ENCODE measurements at places on chromosomes 2 and 18.
A peak's percentile ranks its signal among the peaks of the same experiment; 100 is the strongest.

- no peak for DNase-seq
These were observed 156.1 kb upstream of the PIEZO2 start for GRCh38 chr18:11305507-11305906.

DNA sequence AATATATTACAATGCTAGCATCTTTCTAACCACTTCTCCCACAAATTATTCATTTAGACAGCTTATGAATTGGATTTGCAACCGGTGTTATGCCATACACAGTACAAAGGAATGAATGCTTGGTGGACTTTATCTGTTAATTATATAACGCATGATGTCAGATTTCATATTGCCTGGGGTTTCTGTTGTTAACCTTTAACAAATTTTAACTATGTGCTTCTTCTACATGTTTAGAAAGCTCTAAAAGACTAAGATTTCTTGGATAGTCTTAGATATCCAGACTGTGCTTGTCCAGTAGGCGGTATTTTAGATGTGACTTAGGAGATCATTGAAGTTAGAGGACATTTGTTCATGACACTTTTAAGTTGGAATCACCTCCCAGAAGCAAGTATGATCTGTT is 976.3 kb downstream of the TMEM182 start:
- DNase-seq: no peak

DNA sequence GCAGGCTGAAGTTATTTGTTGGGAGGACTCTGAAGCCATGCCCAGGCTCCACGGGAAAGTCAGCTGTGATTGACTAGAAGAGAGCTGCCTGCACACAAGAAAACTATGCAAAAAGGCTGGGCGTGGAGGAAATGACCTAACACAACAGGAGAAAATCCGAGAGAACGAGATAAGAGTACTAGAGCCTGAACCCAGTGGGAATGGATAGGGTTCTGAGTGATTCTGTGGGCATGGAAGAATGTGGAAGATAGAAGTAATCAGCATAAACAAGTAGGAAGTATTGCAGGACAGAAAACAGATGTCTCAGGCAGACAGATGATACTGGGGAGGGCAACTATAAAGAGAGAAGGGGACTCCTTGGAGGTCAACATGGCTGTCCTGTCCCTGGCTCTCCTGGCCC is 12.1 kb upstream of the COPS8 start:
- DNase-seq: no peak

- peak; percentile 29 for DNase-seq
These were observed 19.1 kb downstream of the MXD1 start for GRCh38 chr2:69933839-69934613.

GRCh38 chr2:64525317-64525613 is 1.1 kb downstream of the AFTPH start:
- peak; percentile 62 for DNase-seq

- DNase-seq: no peak
These were observed 202.7 kb upstream of the SPOPL start for GRCh38 chr2:138298900-138299299.

- no peak for DNase-seq
These were observed 203.3 kb downstream of the CELF4 start for GRCh38 chr18:37362158-37362890.

GRCh38 chr18:9708434-9709303 is 568 bp downstream of the RAB31 start:
- no peak for DNase-seq

- no peak for DNase-seq
These were observed 133.8 kb downstream of the NAPG start for GRCh38 chr18:10659594-10659993.

DNA sequence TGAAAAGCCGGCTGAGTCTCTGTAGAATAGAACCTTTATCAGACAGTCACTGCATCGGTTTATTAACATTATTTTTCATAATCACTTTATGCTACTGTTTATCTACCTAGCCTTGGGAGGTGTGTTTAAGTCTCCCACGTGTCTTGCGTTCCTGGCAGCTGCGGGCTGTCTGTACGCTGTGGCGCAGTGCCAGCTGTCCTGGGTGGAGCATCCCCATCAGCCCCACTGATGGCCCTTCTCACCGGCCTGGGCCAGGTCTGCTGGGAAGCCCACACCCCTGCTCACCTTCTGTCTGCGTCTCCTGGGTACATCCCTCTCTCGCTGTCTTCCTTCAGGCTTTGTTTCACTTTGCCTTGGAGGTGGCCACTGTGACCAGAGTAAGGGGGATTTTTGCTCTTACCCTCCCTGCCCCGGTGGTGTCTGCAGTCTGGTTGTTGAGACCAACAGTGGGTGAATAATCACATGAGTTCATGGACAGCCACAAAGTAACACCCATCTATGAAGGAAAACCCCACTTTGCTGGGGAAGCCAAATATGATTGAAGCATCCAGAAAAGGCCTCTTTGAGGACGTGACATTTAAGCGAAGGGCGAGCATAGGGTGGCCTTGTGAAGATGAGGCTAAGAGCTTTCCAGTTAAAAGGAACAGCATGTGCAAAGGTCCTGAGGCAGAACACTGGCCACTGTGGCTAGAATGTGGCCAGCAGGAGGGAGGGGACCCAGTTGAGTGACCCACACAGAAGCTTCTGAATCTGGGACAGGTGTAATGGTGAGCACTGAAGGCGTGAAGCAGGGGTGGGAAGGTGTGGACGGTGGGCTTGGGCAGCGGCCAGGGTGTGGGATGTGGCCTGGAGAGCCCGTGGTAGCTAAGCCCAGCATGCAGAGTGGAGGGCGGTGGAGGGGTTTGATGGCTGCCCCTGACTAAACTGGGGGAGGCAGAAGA is 41.7 kb downstream of the RAMP1 start:
- no peak for DNase-seq

DNA sequence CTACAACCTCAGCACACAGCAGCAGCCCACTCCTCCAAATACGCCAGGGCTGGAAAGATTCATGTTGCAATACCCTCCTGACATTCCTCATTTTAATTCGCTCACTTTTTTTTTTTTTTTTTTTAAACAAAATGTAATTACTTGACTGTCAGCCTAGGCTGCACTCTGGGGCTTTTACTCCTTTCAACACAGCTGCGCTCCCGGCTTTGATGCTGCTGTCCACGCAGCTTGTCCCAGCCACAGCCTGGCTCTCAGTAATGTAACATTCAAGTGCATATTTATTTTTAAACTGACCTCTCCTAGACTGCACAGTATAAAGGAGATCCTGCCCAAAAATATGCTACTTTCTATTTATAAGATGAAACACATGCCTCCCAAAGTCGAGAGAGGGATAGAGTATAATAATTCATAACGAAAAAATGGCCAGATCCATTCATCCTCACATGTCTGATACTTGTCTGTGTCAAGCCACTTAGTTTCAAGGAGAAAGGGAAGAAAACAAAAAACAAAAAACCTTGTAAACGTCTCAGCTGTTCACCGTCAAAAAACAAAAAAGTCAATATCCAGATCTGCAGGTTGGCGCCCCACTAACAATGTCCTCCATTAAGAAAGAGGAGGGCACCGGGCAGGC is 949 bp downstream of the CDC42EP3 start:
- no peak for DNase-seq

- no peak for DNase-seq
These were observed 138.5 kb downstream of the COL4A4 start for GRCh38 chr2:227025510-227025909.

Data from stimulated activated CD4-positive, alpha-beta T cell treated with anti-CD3 and anti-CD28 coated beads, Interleukin-4, amount 100 ng/mL, for 24 hours (primary cell).